ENCODE measurements at places on chromosomes 3 and 15.

DNA sequence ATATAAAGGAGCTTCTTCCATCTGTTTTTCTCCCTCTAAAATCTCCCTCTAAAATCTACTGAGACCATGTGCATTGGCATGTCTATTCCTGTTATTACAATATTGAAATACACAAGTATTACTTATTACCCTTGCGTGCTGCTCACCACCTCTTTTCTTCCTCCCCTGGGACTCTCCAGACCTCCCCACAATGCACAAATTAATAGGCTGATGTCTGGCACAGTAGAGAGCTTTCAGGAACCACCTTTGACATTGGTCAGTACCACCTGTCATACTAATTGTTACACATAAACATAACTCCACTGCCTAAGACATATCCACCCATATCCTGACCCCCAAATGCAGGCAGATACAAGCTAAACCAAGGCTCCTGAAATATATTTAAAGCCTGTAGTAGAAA is 722.6 kb downstream of the FHIT start:
- no peak for DNase-seq

DNA sequence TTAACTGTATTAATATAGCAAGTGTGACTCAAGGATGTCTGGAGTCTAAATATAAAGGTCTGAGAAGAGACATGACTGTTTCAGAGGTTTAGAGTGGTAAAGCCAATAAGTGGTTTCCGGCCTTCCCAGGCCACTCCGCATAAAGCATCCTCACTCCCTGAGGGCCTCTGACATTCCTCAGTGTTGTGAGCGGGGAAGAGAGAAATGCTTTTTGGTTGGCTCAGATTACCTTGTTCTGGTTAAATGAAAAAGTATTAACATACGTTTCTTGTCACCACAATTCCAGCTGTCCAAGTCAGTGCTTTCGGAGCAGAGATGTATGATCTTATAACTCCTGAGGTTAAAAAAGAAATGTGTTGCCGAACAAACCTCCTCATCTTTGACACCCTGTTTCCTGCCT is 103.8 kb downstream of the RBMS3 start:
- no peak for DNase-seq

DNA sequence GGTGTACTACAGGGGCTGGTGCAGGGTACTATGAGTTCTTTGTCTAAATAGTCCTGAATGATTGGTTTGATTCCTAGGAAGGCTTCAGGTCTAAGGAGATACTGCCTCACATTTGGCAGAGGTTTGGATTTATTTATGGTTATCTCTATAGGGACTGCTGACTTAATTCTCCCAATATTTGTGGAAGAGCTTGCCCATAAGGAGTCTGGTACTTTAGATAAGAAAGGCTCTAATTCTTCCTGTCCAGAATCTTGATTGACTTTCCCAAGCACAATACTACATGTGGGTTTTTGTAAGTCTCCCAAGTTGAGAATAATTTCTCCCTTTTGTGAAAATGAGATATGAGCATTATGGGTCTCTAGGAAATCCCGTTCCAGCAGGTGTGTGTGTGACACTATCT is 36.7 kb upstream of the AP4E1 start:
- no peak for DNase-seq

DNA sequence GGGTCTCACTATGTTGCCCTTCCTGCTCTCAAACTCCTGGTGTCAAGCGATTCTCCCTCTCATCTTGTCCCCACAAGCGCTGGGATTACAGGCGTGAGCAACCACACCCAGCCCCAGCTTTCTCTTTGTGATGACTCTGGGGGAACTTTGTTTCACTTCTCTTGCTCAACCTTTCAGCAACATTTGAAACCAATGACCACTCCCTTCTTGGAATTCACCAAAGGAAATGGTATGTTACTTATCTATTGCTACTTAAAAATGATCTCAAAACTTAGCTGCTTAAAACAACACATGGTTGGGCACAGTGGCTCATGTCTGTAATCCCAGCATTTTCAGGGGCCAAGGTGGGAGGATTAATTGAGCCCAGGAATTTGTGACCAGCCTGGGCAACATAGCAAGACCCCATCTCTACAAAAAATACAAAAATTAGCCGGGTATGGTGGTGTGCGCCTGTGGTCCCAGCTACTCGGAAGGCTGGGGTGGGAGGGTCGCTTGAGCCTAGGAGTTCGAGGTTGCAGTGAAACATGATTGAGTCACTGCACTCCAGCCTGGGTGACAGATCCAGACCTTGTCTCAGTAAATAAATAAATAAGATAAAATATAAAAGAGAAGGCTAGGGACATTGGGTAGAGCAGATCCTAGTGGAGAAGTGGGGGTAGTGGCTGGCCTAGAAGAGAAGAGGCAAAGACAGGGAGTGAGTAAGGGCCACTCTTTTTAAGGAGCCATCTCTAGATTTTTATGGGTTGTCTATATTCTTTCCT is 10.3 kb upstream of the COPG1 start:
- DNase-seq, result no peak

GRCh38 chr3:61912158-61912557 is 350.8 kb downstream of the PTPRG start:
- no peak for DNase-seq

DNA sequence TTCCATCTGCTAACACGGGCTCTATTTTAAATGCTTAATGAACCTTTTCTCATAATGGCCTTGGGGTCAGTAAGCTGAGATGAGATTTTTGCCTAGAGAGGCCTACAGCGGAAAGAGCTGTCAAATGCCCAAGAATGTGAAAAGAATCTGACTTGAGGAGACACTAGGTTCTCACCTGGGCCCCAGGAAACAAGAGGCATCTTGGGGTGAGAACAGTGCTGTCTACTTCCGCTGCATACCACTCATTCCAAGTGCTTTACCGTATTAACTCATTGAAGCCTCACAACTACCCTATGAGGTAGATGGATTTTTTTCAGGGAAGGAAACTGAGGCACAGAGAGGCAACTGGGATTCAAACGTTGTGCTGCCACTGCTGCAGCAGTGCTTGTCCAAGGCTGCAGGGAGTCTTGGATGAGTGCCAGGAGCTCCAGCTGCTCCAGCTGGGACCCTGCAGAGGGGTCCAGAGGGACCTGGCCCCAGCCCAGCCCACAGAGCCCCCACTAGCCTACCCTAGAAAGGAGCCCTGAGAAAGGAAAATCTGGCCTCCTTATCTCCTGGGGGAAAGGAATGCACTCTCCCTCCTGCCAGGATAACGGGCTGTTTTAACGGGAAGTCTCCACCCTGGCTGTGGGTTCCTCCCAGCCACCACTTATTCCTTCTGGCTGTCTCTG is 68.4 kb downstream of the SLC12A8 start:
- no peak for DNase-seq

- no peak for DNase-seq
Measured at GRCh38 chr3:59286791-59287531, 237.1 kb upstream of the CFAP20DC start.

DNA sequence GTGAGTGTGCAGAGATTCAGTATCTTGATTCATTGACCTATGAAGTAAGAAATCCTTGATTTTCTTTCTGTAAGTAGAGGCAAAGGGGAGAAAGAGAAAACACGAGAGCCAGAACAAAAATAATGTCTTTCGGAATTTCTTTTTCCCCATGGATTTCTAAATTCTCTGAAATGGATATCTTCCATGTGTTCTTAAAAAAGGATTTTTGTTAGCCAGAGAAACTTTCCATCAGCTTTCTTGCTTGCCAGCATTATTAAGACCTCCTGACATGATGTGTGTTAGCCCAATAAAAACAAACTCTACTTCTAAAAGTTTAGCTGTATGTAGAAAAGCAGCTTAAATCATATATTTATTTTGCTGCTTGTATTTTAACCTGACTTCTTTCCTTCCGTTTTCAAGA is 122.3 kb upstream of the AADACL2 start:
- DNase-seq, result no peak

DNA sequence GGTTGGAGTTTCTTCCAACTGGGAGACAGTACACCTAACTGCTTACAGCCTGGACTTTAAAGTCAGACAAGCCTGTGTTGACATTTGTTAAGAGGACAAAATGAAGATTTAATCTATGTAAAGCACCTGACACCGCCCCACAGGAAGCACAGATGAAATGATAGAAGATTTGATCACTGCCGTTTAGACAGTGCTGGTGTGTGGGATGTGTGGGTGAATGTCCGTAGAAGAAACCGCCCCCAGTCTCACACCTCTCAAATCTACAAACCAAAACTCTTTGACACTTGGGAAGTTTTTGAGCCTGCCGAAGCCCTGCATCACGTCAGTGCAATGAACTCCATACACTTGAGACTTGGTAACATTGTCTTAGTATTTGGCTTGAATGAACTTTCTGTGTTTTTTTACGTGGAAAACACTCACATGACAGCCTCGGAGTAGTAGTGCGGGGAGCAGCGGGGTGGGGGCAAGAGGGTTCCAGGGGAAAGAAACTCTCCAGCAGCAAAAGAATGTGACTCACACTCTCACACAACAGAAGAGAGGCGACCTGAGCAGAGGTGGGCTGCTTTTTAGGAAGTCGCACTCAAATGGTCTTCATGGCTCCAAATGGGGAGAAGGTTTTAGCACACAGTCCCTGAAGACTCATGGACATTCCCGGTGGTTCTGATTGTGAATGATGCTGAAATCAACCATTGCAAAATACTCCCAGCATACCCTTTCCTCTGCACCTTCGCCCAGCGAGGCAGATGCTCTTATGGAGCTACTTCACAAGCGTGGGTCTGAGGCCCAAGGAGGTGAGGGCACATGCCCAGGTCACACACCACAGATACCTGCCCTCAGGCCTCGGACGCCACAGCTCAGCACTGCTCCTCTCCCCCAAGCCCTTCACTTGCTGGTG is 79.2 kb downstream of the SRGAP3 start:
- no peak for DNase-seq

DNA sequence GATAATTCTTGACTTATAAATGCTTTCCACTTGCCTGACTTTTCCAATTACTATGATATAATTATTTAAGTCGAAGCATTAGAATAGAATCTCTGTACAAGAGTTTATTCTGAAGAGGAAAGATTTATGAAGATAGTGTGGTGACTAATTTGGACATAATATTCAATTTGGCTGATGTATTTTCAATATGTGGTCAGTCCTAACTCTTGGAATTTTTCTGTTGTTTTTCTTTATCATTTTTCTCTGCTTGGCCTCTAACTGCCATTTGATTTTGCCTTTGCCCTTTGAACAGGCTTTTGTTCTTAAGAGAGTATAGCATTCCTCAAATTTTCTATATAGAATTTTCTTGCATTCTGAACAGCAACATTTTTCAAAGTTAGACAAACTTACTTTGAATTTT is 2.6 kb upstream of the MDFIC2 start:
- no peak for DNase-seq

DNA sequence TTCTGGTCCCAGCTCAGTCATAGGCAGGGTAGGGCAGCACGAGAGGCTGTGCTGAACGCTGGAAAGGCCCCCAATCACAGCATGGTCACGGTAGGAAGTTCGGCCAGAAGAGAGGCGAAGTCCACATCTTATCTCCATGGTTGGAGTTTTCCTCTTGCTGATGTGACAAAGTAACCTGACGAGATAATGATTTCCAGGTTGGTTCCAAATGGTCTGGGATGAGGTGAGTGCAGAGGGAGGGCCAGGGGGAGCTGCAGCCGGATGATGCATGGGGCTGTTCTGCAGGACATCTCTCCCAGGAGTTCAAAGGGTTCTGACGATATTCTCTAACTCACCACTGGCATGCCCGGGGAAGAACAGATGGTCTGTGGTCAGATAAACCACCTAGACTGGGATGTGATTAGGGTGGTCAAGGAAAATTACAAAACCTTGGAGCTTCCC is 83.2 kb upstream of the WNT5A start:
- DNase-seq, result no peak

GRCh38 chr3:111603679-111604078 is 8.5 kb upstream of the ZBED2 start:
- no peak for DNase-seq

GRCh38 chr15:39397883-39398282 is 183.0 kb upstream of the THBS1 start:
- no peak for DNase-seq

DNA sequence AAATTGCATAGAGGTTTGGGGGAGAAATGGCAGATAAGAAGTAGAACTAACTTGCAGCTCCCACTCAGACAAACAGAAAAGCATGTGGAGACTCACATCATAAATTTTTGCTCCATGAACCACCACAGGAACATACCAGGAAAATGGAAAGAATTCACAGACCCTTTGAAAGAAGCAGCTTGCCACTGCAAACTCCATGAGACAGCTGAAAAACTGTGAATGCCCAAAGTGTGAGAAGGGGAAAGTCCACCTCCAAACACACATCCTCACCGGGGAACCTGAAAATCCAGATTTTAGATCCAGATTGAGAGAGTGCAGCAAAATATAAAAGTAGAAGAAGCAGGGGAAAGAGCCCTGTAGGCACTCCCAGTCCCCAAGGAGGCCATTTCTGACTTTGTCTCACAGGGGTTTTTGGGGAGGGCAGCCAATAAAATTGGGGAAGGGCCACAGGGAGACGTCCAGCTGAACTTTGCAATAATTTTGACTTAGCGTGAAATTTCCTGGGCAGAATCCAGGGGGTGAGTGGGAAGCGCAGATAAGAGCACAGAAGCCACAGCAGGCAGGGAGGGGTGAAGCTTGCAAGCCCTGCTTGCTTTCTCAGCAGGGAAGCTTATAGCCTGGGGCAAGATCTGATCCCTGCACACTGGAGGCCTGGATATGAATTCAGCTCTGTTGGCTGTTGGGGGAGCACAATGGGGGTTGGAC is 183.4 kb upstream of the UBE2E2 start:
- DNase-seq, result no peak

GRCh38 chr3:119898478-119899191 is 116.7 kb downstream of the NR1I2 start:
- DNase-seq, result no peak

DNA sequence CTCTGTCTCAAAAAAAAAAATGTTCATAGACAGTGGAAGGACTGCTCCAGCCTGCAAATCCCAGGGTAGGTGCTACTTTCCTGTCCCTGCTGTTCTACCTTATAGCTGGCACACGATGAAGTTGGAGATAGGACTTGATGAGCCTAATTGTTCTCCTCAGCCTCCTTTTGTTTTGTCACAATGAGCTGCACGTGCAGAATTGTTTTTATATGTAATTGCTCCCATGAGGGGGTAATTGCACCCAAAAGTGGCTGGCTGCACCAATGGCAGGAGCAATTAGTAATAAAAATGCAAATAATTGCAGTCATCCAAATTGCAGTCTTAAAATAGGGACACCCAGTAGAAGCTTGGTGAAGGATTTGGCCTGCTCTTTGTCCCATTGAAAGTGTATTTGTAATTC is 63.0 kb upstream of the PFN2 start:
- no peak for DNase-seq

GRCh38 chr3:141346418-141346817 is 21.9 kb upstream of the ZBTB38 start:
- no peak for DNase-seq

DNA sequence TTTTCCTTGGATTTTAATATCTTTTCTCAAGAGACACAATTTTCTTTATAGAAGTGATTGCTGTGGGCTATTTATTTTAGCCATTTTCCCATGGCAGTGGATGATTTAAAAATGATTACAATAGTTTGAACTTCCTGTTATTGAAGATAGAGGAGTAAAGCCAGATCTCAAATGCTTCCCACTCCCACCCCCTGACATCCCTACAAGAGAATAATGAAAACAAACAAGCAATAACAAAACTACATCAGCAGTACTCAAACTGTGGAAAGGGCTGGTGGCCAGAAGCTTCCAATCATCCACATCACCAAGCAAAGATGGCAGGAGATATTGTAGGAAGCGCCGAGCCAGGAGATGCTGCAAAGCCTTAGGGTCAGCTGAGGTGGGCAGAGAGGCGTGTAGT is 831.1 kb upstream of the NR2F2 start:
- DNase-seq, result no peak

GRCh38 chr15:43440721-43441281 is 52.2 kb downstream of the TP53BP1 start:
- DNase-seq, result peak; percentile 74

Data from NCI-H1694 treated with DMSO at 0.1 percent for 48 hours (cell line).